ENCODE measurements at places on chromosomes 1 and 21.
A peak's percentile ranks its signal among the peaks of the same experiment; 100 is the strongest.

- no peak for DNase-seq
Measured at GRCh38 chr1:204968951-204969350, 74.1 kb upstream of the CNTN2 start.

GRCh38 chr1:209223791-209224190, 359.7 kb upstream of the CAMK1G start:
- DNase-seq: no peak

GRCh38 chr1:104459886-104460285, 710.2 kb downstream of the AMY1C start:
- DNase-seq: no peak

- DNase-seq: no peak
Measured at GRCh38 chr1:196193896-196194559, 414.2 kb downstream of the KCNT2 start.

DNA sequence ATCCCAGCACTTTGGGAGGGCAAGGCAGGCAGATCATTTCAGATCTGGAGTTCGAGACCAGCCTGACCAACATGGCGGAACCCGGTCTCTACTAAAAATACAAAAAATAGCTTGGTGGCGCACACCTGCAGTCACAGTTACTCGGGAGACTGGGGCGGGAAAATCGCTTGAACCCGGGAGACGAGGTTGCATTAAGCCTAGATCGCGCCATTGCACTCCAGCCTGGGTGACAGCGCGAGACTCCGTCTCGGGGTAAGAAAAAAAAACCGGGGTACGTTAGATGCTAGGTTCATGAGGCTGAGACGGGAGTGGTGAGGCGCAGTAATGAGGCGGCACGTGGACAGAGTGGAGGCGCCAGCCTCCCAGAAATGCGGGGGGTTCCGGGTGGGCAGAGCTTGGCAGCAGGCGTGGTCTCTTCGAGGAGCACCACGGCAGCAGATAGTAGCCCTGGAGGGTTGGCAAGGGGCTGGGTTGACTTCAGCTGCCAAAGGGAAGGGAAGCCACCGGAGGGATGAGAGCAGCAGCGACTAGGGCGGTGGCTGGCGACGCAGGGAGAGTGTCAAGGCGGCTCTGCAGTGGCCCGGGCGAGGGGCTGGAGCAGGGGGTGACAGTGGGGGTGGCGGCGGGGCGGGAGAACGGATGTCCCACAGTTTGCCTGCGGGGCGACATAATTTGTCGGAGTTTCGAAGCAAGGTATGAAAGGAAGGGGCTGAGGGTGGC, 832 bp downstream of the MRPL20 start:
- DNase-seq: no peak

GRCh38 chr1:231958448-231958847, 331.9 kb downstream of the DISC1 start:
- no peak for DNase-seq

- no peak for DNase-seq
Measured at GRCh38 chr1:180614730-180615129, 17.1 kb upstream of the XPR1 start.

GRCh38 chr1:53548031-53548491, 88.9 kb downstream of the DMRTB1 start:
- DNase-seq: peak; percentile 1

DNA sequence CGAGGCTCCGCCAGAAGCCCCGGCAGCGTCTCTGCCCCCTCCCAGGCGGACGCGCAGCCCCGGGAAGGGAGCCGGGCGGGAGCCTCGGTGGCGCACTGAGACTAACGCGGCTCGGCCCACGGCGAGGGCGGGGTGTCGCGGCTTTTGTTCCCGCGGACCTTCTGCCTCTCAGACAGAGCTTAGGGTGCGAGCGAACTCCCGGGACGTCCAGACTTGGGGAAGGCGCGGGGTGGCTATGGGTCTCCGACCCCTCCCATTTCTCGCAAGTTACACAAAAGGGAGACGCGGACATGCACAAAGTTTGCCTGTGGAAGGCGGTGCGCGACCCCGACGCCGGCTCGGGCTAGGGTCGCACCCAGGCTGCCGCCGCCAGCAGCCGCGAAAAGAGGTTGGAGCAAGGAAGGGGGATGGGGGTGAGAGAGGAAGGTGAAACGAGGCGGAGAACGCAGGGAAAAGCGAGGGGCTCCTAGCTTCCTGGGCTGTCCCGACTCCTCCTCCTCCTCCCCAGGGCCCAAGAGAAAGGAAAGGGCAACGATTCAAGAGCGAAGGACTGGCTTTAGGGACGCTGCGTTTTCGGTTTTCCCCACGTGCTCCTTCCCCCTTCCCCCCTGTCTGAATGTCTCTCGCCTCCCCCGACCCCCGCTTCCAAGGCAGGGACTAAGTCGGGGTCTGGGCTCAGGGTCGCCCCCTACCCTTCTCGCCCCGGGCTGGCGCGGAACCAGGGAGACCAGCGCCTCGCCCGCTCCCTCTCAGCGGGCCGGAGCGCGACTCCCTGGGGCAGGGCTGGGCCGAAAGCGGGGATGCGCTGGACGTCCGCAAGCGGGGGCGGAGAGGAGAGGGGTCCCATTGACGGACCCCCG, 729 bp downstream of the APP start:
- DNase-seq: peak; percentile 40

GRCh38 chr1:92029241-92029922, 403 bp upstream of the EPHX4 start:
- no peak for DNase-seq

DNA sequence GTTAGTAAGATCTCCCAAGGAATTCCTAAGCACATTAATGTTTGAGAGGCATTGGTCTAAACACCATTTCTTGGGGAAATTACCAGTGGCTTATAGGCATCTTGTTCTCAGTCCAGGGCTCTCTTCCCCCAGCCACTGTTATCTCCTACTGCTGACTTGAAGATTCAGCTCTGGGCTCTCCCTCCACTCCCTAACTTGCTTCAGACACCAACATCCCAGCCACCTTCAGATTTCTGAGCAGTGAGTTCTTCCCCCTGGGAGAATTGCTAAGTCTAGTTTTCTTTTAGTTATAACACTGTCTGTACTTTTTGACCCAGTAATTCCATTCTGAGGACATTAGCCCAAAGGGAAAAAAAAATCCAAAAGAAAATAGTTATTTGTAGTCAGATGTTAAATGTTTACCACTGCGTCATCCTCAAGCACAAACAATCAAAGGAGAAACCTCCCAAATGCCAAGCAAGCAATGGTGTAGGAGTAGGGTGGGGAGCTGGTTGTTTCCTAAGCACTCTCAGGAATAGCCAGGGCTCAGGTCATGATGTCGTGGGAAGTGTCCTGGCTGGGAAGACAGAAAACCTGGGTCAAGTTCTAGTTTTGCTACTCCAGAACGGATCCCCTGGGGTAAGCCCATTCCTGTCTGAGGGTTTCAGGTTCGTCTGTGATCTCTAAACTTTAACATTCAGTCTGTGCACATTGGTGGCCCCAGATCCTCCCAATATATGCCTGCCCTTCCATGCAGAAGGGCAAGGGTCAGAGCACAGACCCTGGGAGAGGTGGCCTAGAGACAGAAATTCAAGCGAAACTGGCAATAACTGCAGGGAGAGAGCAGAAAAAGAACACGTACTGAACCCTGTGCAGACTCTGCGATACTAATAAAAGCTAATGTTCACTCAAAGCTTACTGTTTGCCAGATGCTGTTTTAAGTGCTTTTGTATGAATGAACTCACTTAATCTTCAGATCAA, 191.1 kb upstream of the FGGY start:
- no peak for DNase-seq

GRCh38 chr1:59218521-59219236, 78.2 kb upstream of the FGGY start:
- no peak for DNase-seq

DNA sequence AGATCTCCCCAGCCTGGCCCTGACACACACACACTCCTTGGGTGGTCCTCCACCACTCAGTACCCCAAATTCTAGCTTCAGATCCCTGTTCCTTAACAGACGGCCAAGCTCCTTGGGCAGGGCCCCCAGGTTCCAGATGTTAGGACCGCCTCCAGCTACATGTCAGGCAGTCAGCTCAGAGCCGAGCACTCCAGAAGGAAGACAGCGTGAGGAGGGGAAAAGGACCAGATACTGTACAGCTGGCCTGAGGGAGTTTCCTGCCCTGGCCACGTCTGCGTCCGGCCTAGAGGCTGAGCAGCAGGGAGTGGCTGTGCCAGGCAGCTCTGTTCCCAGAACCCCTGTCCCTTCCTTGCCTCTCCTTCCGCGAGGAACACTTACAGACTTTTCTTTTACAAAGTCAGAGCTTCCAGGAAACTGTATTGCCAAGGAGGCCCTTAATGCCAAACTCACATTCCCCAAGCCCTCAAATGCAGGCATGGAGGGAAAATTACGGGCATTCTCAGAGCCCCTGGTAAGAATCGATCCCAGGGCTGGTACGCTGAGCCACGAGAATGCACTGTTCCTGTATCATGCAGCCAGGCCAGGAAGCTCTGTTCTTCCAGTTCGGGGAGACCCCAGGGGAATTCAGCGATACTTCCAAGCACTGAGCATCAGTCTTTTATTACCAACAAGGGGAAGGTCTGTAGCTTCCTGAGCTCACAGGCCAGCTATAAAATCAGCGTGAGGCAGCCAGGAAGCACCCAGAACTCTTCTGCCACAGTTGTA, 45.2 kb upstream of the CNTN2 start:
- DNase-seq: no peak

DNA sequence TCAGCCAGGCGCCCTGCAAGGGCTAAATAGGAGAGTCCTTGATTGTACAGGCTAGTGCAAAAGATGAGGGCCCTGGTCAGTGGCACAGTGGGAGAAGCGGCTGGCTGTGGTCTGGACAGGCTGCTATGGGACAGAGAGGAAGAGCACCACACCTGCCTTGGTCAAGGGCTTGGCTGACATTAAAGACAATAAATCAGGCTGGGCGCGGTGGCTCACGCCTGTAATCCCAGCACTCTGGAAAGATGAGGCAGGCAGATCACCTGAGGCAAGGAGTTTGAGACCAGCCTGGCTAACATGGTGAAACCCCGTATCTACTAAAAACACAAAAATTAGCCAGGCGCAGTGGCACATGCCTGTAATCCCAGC, 62.9 kb downstream of the NID1 start:
- DNase-seq: no peak

DNA sequence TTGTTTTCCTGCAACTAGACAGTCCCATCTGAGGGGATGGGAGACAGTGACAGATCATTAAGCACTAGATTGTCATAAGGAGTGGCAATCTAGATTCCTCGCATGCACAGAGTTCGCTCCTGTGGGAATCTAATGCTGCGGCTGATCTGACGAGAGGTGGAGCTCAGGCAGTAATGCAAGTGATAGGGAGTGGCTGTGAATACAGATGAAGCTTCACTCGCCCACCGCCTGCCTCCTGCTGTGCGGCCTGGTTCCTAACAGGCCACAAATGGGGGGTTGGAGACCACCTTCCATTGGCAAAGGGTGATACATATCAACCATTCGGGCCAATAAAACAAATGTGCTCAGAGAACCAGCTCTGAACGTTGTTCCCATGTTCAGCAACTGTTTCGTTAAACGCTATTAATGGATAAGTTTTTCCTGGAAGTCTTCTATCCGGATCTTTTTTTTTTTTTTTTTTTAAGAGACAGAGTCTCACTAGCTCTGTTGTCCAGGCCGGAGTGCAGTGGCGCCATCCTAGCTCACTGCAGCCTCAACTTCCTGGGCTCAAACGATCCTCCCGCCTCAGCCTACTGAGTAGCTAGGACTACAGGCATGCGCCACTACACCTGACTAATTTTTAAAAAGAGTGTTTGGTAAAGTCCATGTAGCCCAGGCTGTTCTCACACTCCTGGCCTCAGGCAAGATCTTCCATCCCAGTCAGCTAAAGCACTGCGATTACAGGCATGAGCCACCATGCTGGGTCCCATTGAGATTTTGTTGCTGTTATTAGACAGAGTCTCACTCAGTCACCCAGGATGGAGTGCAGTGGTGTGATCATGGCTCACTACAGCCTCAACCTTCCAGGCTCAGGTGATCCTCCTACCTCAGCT, 8.7 kb upstream of the RSRP1 start:
- DNase-seq: no peak

- DNase-seq: no peak
Measured at GRCh38 chr1:218811497-218811896, 362.2 kb upstream of the LYPLAL1 start.

DNA sequence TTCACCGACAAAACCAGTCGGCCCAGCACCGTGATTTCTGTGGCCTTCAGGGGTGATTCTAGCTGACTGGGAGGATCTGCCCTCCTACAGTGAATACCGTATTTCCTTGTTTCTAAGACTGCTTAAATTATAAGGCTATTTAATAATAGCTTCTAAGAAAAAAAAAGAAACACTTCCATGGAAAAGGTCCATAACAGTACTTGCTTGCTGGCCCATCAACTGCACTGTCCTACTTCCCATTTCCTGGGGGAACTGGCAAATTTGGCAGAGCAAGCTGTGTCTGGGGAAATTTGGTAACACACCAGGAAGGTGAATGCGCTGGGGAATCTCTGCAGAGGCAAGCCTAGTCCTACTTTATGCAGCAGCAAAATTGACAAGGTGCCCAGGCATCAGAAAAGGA, 214.0 kb downstream of the ZNF326 start:
- DNase-seq: no peak

- no peak for DNase-seq
Measured at GRCh38 chr1:29520571-29521437, 284.5 kb downstream of the PTPRU start.

- no peak for DNase-seq
Measured at GRCh38 chr1:53377438-53377841, 49.6 kb upstream of the LRP8 start.

DNA sequence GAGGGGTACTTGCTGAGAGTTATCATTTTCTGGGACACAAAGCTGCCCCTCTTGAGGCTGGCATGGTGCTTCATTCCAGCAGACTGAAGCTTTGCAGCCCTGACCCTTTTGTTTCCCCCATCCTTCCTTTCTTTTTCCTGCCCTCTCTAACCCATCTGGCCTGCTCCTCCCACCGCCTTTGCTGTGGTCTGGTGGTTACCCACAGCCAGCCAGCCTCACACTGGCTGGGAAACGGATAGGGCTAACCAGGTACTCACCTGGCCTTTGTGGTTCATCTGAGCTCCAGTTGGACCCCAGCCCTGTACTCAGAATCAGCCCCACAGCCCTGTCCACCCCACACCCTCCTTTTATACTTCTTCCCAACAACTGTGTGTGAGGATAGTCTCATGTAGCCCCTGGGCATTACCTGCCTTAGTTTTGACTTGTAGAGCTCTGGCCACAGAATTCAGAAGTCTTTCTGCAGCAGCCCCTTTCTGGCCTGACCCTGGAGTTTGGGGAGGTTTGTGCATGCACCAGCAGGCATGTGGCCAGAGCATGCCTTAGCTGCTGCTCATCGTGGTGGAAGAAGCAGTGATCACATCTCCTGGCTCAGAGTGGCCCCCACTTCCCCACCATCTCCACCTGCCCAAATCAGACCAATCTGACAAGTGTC, 138.0 kb downstream of the TRABD2B start:
- no peak for DNase-seq

DNA sequence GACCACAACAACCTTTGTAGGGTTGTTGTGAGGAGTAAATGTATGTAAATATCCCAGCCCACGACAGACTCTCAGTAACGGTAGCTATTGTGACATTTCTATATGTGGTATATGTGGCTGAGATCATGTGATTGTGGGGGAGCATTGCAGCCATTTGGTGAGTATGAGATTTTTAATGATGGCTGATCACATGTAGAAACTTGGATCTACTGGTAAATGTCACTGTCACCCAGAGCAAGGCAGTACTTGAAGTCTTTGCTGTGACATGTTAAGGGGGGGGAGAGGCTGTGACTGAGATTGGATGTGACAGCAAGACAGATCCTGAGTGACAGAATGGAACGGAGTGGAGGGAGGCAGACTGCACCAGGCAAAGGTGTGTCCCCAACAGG, 23.9 kb upstream of the MEF2D start:
- DNase-seq: no peak
